ENCODE measurements at places on chromosomes 12 and 14. TPM values are rescaled to one million over a fixed set of nuclear protein-coding genes. Genes with fewer than 3 reads are reported as not detected.

DNA sequence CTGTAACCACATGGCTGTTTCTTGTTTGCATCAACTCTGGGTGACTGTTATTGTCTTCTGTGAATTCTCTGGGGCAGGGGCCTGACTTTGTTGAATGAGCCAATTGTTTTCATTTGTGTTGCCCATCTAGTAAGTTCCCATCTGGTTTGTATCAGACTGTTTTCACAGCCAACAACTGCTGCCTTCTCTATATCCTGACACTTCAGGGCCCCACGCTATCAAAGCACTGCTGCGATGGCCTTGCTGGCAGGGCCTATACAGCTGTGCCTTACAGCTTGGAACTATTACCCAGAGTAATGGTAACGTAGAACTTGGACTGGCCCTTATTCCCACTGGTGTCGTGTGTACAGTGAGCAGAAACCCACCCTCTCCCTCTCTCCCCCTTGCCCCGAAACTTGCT is 104.3 kb upstream of the DACT1 start:
- no peak for DNase-seq

DNA sequence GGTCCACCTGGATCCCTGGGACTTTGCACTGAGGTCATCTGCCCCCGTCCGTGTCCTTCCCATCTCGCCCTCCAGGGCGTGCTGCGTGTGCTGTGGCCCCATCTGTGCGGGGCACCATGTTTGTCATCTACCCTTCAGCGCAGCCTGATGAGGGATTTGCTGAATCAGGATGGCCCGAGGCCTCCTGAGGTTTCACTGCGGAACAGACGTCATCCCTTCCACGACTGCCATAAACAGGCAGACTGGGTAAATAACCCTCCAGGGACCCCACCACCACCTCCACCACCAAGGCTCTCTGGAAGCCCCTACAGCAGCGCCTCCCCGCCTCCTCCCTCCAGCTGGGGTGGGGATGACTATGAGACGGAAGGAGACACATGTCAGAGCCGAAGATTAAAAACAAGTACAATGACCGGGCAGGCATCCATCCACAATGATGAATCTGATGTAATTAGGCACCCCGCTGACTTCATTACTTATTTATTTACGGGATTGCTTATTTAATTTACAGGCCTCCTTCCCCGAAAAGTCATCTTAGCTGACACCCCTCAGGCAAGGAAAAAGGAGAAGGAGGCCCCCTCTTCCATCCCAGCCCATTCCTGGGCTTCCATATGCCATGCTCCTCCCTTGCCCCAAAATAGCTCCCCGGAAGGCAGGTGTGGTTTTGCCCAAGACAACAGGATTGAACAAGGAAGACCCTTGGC is 39.4 kb downstream of the NCOR2 start:
- DNase-seq = peak; percentile 68

DNA sequence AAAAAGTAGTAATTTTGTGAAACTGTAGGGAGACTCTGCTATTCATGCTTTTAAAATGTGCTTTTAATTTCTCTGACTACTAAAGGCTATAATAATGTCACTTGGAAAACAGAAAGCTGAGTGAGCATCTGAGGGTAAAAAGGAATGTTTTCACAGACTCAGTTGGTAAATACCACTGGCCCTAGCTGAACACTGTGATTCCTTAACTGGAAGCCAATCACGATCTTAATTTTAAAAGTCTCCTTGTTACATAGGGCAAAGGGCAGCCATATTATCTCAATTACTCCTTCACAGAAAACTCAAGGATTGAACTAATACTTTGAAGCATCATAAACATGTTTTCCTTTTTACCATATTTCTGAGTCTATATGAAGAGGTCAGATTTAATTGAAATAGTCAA is 41.9 kb downstream of the PAWR start:
- DNase-seq = no peak

- no peak for DNase-seq
These were observed 39.0 kb downstream of the GPR68 start for GRCh38 chr14:91205459-91205858.

GRCh38 chr12:5944053-5944452 is 1.0 kb downstream of the ANO2 start:
- no peak for DNase-seq

- no peak for DNase-seq
These were observed 94.7 kb upstream of the TSPAN8 start for GRCh38 chr12:71252473-71252872.

DNA sequence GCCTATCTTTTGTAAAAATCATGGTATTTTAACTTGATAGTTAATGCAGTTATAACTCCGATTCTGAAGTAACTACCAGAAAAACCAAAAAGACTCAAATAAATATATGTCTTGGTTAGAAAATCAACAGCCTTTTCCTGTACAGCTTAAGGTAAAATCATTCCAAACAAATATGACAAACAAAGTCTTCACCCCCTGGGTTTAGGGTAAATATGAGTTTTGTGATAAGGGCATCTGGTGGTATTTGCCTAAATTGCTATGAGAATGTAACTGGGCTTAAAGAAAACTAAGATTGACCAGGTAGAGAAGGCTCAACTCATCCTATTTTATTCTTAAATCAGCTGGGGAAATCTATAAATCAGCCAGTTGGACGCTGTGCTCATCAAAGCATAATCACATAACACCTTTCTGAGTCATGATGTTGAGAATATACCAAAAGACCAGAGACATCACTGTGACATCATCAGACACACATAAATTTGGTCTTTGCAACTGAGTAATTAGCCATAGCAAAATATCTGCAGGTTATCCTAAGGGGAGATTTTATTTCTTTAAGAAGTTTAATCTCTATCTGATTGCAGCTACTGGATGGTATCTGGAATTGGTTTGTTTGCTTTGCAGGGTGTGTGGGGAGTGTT is 133.9 kb downstream of the STXBP6 start:
- DNase-seq = no peak

DNA sequence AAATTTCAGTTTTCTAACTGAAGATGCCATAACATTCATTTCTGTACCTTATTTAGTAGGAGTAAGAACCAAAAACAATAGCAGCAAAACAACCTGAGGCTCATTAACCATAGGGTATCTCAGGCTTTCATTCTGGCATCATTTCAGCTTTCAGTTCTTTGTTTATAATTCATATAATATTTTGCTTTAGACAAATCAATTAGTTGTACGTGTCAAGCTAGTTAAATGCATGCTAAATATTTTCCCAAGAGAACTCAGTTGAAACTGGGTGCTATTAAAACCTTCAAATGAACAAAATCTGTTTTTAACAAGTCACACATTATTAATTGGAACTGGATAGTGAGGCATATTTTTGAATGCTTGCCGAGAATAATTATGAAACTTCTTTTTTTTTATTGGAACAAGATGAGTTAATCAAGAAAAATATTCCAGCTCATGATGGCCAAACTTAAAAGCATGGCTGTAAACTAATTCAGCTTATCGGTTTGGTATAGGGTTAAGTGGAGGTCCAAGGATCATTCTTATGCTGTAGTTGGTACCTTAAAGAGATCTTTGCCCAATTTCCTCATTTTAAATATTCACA is 442.7 kb downstream of the BTG1 start:
- DNase-seq = no peak

The STAB2 gene
- 0.04 TPM for total RNA-seq

The KLHL33 gene
- 8.8 TPM for total RNA-seq

The LRTM2 gene
- not detected for total RNA-seq

The RNFT2 gene
- total RNA-seq = 0.64 TPM
